Calu3 (cell line): ENCODE measurements at places on chromosomes 16 and 17. TPM values are rescaled to one million over a fixed set of nuclear protein-coding genes. Genes with fewer than 3 reads are reported as not detected.

DNA sequence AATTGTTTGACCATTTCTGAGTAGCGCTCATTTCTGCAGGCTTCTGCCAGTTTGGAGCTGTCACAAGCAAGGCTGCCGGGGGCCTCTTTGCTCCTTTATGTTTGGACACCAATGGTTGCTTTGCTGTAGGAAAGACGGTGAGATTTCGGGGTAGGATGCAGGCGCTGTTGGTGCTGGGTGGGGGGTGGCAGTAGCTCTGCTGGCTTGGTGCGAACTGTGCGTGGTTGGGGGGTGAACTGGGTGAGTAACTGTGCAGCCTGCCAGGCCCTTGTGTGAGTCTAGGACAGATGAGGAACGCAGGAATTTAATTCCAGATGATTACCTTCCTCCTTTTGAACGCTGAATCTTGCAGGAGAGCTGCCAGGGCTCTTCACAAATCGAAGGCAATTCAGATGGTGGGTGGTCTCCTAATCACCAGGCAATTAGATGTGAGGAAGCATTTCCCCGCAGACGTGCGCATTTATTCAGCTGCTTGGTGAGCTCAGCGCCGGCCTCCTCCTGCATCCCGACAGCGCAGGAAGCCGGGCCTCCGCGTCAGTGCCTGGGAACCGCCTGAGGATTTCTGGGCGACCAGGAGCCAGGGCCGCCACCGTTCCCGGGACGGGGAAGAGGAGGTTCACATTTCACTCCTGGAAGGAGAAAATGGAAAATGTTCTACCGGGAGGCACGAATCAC, 154.4 kb downstream of the FOXL1 start:
- DNase-seq = no peak

DNA sequence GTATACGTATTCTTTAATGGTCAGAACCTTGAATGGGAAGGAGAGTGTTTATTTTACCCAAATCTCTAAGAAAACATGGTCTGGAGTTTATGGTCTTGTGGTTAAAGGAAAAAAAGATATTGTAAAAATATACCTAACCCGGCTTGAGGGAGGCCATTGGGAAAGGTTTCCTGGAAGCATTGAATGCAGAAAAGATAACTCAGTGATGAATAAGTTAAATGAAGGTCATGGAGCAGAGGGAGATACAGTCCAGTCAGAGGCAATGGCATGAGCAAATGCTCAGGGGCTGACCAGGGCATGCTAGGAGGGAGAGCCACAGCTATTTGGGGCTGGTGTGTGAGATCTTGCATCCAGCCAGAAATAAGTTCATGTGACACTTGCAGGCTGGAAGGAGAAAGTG, 430.4 kb upstream of the CDH5 start:
- no peak for DNase-seq

GRCh38 chr16:877242-878071, 76.9 kb upstream of the GNG13 start:
- no peak for DNase-seq

DNA sequence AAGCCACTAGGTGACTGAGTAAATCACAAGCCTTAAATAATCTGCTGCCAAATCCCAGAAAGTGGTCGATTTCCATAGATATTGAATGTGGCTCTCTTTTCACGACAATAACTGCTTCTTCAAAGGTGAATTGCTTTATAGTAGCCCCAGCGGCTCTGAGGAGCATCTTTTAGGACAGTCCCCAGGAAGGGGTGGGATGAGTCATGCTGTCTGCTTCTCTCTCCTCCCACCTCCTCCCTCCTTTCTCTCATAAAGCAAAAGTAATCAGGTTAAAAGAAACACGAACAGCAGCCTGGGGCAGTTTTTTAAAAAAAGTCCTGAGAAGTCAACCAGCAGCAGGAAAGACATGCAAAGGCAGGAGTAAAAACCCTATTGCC, 1.8 kb downstream of the KIAA0513 start:
- DNase-seq = no peak

DNA sequence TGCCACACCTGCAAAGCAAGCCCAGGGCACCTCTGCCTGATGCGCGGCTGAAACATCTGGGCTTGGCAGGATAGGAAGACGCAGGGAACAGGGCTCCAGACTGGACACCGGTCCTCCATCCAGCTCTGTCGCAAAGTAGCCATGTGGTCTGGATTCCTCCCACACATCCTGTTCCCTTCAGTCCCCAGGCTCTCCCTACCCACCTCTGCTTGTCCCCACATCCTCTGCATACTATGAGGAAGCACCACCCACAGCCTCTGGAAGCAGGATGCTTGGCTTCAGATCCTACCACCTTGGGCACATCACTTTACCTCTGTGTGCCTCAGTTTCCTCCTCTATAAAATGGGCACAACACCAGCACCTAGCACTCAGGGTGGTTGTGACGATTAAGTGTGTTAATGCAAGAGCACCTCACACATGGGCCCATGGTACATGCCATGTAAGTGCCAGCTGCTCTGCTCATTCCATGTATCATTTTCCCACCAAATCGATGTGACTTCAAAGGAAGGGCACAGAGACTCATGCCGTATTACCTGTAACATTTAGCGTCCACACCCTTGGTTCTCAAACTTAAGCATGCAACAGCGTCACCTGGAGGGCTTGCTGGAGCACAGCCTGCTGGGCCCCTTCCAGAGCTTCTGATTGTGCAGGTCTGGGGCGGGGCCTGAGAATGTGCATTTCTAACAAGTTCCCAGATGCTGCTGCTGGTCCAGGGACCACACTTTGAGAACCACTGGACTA, 138.6 kb upstream of the SDK2 start:
- no peak for DNase-seq

- DNase-seq = no peak
Observed at GRCh38 chr17:68457168-68457538, at the start of gene WIPI1. TSS of gene WIPI1 (minus strand) at chr17:68457496. CDS start at chr17:68457421, 75 bp downstream.

- no peak for DNase-seq
Observed at GRCh38 chr16:89364606-89365005, 125.8 kb downstream of the ANKRD11 start.

- DNase-seq = no peak
Observed at GRCh38 chr16:67400901-67401300, 7.6 kb upstream of the TPPP3 start.

GRCh38 chr16:89685916-89686315, 573 bp upstream of the CDK10 start:
- no peak for DNase-seq

GRCh38 chr16:72923757-72924156, 124.2 kb downstream of the ZFHX3 start:
- no peak for DNase-seq

DNA sequence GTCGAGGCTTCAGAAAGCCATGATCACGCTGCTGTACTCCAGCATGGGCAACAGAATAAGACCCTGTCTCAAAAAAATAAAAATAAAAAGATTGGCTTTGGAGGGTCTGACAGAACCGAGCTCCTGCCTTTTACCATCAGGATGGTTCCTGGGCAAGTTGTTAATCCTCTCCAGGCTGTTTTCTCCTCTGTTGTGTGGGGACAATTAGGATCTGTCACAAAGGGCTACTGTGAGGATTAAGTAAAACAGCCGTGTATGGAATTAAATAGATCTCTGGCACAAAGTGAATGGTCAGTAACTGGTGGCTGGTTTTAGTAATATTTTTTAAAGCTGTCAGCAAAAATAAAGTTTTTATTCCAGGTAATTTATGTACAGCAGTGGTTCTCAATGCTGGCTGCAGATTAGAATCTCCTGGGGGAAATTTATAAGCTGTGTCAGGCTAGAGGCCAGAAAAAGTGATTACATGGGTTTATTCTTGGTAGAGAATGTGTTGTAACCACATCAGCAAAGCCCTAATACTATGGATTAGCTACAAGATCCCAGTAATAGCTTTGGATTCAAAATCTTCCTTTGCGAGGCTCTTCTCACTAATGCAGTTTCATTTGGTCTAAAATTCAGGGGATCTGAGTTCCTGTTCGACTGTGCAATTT, 47.2 kb downstream of the GPRC5B start:
- DNase-seq = no peak

- no peak for DNase-seq
Observed at GRCh38 chr16:4203748-4204147, 38.1 kb downstream of the SRL start.

GRCh38 chr17:58452738-58453137, 35.4 kb upstream of the RNF43 start:
- no peak for DNase-seq

DNA sequence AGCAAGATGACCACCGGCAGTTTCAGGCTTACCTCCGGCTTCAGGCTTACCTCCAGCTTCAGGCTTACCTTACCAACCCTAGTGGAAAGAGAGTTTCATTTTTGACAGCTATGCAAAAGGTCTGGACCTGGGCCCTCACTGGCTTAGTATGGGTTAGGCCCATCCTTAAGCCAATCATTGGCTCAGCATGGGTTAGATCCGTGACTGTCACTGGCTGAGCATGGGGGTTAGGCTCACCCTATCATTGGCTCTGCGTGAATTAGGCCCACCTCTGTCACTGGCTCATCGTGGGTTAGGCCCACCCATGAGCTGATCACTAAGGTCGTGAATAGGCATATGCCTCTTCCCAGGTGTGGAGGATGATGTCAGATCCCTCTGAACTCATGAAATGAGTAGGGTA, 8.1 kb downstream of the NDE1 start:
- DNase-seq = no peak

KRT25 gene
- total RNA-seq = not detected in 2 replicates

KLHL10 gene
- total RNA-seq = not detected in 2 replicates

PRM3 gene
- not detected in 2 replicates for total RNA-seq

KCNH6 gene
- total RNA-seq = not detected in 2 replicates

KRT14 gene
- 3.8 and 12.2 TPM in 2 replicates for total RNA-seq

HOXB4 gene
- total RNA-seq = 28.0 and 31.1 TPM in 2 replicates

PPP1R27 gene
- total RNA-seq = not detected in 2 replicates
